Activated CD4-positive, CD25-positive, alpha-beta regulatory T cell treated with anti-CD3 and anti-CD28 coated beads, Interleukin-2, amount 50 U/mL, for 24 hours (primary cell): ENCODE measurements at places on chromosomes 12 and 14.

- ATAC-seq = peak; percentile 30
Observed at GRCh38 chr12:95623554-95624170, 72.4 kb upstream of the USP44 start.

DNA sequence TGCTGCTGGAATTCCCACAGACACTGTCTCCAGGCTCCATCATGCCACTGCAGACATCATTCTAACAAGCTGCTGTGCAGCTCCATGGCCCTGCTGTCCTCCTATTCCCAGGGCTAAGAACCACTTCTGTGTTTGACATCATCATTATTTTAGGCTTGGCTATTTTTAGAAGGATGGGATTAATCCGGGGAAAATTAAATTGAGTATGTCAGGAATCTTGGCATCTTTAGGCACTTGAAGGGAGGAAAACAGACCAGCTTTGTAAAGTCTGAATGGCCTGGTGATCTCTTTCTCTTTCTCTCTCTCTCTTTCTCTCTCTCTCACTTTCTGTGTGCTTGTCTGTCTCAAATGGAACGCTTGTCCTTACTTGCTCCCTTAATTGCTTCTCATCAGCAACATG lies 568.3 kb upstream of the FLRT2 start:
- ATAC-seq = no peak

- ATAC-seq = no peak
Observed at GRCh38 chr12:12546314-12546772, 16.3 kb downstream of the DUSP16 start.

DNA sequence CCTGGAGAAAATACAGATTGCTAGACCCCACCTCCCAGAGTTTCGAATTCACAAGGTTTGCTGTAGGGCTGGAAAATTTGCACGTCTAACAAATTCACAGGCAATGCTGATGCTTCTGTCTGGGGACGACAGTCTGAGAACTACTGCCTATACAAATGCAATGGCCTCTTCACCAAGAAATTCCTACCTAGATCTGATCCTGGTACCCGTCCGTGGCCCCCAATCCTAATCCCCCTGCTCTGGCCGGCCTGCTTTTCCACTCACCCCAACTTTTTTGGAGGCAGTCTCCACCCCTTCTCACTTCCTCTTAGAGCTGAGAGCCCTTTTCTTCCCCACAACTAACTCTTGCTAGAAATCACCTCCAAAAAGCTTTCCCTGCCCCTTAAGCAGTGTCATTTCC lies 3.1 kb upstream of the SSH1 start:
- no peak for ATAC-seq

DNA sequence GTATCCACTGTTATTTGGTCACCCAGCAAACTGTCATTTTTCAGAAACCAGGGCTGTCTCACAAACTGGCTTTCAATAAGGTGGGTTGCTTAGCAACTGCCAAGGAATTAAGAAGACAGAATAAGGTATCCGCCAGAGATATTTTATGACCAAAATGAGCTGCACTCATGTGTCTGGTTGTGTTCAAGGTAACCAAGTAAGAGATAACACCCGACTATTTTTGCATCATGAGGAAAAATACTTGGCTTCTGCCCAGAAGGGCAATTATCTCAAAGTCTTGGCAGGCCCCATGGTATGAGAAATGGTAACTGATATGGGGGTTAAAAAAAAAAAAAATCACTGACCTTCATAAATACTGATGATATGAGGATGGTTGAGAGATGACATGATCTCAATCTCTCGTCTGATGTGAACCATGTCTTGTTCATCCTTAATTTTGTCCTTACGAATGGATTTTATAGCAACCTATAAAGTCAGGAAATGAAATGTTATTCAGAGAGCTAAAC lies 32.6 kb downstream of the NUAK1 start:
- no peak for ATAC-seq

- ATAC-seq = no peak
Observed at GRCh38 chr14:21100931-21101330, at the start of gene TMEM253. TSS of gene TMEM253 (plus strand) at chr14:21101066. CDS start at chr14:21101344, 278 bp downstream.

DNA sequence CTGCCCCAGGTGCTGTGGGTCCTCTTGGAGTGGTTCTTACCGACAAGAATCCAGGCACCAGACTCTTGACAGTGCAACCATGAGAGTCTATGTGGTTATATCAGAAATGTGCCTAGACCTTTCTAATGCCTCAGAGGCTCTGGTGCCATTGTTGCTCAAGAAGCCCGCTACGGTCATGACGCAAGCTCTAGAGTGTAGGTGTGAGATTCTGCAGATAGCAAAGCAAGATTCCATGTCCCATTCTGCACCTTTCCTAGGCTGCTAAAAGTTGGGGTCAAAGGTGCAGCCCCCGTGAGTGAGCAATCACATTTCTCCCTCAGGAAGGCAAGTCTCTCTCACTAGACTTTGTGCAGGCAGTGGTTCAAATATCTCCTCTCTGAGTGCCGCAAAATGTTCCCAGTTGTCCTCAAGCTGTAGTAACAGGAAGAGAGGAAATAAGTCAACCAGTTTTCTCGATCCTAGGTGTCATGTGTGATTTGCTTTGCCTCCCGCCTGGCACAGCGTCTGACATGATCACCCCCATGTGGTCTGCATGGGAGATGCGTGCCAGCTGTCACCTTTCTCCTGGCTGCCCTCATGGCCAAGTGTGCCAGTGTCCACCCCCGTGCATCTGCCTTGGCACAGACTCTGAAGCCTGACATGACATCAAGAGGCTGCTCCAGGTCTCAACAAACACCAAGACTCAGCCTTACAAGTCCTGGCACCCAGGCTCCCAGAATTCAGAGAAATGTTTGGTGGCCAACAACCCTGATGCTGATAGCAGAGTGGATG lies 122.5 kb upstream of the COCH start:
- ATAC-seq = no peak

DNA sequence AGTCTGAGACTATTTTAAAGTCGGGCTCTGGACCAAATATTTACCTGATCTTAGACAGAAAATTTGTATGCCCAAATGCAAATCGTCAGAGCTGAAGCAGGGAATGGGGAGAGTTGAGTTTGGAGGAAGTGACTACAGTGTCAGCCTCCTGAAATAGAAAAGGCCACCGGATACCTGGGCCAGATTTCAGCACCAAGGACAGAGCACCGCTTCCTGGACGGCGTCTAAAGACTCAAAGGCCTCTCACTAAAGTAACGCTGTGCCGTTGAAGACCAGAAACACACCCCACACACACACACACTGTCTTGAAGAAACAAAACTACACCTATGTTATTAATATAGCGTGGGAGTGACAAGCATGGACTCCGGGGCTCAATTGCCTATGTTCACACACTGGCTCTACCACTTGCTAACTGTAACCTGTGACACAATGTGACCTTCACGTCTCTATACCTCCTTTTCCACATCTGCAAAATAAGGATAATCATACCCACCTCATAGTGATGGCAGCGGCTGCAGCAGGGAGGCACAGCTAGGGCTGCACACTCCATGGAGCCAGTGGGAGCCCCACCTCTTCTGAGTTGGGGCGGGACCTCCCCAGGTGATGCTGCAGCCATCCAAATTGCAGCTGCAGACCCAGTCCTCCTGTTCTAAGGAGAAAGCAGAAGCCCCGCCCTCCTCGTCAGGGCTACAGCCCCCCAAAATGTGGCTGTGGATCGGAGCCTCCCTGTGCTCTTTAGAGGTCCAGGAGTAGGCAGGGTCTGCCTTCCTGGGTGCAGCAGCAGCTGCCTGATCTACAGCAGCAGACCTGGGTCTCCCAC lies 35.6 kb downstream of the KRT76 start:
- ATAC-seq = no peak
